K562 (cell line): ENCODE measurements at places on chromosomes 7 and 10. TPM values are rescaled to one million over a fixed set of nuclear protein-coding genes. Genes with fewer than 3 reads are reported as not detected.

GRCh38 chr7:93178213-93178612 lies 30.0 kb upstream of the SAMD9L start:
- DNase-seq = no peak

GRCh38 chr10:130956251-130956650 lies 355.3 kb downstream of the TCERG1L start:
- no peak for DNase-seq

DNA sequence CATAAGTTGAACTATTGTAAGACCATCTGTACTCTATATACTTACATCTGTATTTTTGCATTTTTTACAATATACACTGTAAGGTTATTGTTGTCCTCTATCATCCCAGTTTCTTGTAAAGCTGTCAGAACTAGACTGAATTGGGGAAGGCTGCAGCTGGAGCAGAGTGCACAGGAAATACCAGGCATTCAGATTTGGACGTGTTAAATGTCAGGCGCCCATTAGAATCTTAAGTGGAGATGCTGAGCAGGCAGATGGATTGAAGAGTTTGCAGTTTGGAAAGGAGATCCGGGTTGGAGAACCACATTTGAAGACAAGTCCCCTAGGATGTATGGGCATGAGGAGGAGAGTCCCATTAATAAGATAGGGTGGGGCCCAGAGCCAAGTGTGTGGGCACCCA lies 40.4 kb downstream of the MTURN start:
- DNase-seq = no peak

GRCh38 chr7:15323550-15323949 lies 238.3 kb downstream of the AGMO start:
- no peak for DNase-seq

DNA sequence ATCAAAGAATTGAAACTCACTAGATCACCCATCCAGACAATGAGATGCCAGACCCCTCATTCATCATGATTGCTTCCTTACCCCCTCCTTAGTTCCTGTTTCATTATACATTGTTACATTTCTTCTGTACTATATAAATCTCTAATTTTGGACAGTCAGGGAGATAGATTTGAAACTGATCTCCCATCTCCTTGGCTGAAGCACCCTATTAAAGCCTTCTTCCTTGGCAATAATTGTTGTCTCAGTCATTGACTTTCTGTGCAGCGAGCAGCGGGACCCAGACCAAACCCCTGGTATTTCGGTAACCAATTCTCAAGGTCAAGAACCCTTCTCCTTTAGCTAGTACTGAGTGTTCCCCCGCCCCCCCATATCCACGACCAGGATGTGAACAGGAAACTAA lies 100.2 kb downstream of the ABLIM1 start:
- DNase-seq = no peak

- DNase-seq = no peak
Observed at GRCh38 chr10:24393201-24393600, 184.3 kb downstream of the KIAA1217 start.

DNA sequence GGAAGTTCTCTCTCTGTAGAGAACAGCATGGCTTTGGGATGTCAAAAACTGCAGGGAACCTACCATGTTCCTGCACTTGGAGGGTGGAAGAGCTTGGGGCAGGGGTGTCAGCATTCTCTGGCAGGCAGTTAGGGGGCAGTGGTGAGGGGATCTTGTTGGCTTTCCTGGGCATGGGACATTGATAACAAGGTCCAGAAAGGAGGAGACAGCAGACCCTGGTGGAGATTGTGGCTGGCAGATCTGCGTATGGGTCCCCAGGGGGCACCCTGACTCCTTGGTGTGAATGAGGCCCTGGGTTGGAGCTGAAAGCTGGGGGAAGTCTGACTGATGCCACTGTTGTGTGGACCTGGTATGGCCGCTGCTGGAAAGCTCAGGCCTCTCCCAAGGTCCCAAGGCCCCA lies 22.9 kb upstream of the CAMK2B start:
- DNase-seq = peak; percentile 12

GRCh38 chr10:89299031-89299430 lies 2.8 kb upstream of the IFIT2 start:
- no peak for DNase-seq

GRCh38 chr7:4015996-4016395 lies 666.1 kb upstream of the FOXK1 start:
- DNase-seq = no peak

GRCh38 chr10:110843031-110843430 lies 28.7 kb upstream of the PDCD4 start:
- DNase-seq = no peak

- no peak for DNase-seq
Observed at GRCh38 chr7:156064971-156065386, 252.7 kb upstream of the SHH start.

IFIT1B gene
- total RNA-seq = not detected in 2 replicates

DNA sequence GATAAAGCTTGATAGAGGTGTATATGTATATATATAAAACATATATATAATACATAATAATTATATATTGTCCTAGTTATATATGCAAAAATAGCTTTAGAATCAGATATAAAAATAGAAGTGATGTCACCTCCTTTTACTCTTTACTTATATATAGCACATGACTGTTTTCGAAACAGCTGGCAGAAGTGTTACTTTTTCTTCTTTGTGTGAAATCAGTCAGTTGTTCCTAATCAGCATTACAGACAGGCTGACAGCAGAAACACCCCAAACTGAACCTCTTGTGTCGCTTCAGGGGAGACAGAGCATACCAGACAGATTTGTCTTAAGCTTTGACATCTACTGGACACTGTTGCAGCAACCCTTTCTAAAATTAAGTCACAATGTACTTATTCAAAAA lies 684.9 kb upstream of the CELF2 start:
- DNase-seq = no peak

GARIN1A gene
- total RNA-seq = 0.25 TPM in 1 of 2 replicates, not detected in the other

TMEM140 gene
- 0.29 and 0.33 TPM in 2 replicates for total RNA-seq

GRCh38 chr10:99368646-99369045 lies 39.5 kb downstream of the CNNM1 start:
- DNase-seq = no peak

ATG9B gene
- total RNA-seq = 2.2 and 4.7 TPM in 2 replicates

EPDR1 gene
- 0.11 and 0.22 TPM in 2 replicates for total RNA-seq

VENTX gene
- total RNA-seq = 0.55 and 0.69 TPM in 2 replicates

DNA sequence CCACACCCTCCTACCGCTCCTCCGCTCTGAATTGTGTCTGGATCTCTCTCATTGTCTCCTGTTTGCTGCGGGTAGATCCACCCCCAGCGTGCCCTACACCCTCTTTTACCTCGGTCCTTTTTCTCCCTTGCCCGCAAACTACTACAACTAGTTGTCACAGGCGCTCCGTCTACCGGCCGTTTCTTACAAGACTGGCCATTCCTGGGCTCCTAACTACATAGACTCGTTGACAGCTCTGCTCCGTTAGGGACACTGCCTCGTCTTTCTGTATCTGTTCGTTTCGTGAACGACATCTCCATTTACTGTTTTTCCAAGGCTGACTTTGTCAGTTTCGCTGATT lies 786 bp downstream of the TAF3 start:
- peak; percentile 49 for DNase-seq

PPP1R3C gene
- 0.24 TPM in 1 of 2 replicates, not detected in the other for total RNA-seq

EBLN1 gene
- 0.95 and 1.1 TPM in 2 replicates for total RNA-seq

- DNase-seq = no peak
Observed at GRCh38 chr10:71209352-71209715, 3.0 kb upstream of the UNC5B start.

DNA sequence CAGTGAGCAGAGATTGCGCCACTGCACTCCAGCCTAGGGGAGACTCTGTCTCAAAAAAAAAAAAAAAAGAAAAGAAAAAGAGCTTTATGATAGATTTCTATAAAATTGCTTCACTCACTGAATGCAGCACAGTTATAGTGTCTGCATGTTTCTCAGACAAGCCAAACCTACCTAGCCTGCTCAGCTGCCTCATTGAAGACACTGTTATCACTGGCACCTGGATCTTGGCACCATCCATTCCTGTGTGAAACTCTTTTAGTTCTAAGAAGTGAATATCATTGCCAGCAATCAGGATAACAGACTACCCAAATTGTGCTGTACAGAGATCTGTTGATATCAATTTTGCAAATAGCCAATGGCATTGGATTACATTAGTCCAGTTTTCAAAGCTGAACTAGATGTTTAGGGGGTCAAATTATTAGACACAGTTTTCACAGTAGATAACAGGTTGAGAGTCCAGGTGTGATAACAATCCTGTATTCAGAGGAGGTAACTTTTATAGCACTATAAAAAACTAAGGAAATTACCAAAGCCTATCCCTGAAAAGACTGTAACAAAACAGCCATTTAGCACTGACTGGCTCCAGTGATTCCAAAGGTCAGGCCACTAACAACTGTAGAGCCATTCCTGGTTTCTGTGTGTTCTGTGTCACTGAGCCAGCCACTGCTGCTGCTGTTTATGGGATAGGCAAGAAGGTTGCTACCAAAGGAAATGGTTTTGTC lies 17.1 kb downstream of the PDSS1 start:
- DNase-seq = no peak

SLC13A4 gene
- 0.60 and 0.66 TPM in 2 replicates for total RNA-seq

ADRB1 gene
- 0.07 and 0.11 TPM in 2 replicates for total RNA-seq

GRCh38 chr7:87543623-87544022 lies 57.1 kb downstream of the ABCB1 start:
- no peak for DNase-seq

GRCh38 chr7:28815928-28816373 lies 142.2 kb downstream of the TRIL start:
- no peak for DNase-seq

DNA sequence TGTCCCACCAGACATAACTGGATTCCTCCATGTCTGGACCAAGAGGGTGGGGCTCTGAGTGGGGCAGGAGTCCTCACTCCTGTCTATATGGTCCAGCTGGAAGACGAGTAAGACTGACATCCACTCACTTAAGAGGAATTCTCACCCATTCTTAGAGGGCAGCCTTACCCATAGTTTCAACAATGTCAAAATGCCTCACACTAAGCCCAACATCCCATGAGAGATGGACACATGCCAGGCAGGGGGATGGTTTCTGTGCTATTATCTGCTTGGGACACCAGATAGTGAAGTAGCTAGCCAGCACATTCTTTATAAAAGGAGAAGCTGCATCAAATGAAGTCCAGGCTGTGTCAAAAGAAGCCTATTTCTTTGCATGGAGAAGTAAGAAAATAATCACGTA lies 4.7 kb upstream of the LANCL2 start:
- DNase-seq = no peak

DNA sequence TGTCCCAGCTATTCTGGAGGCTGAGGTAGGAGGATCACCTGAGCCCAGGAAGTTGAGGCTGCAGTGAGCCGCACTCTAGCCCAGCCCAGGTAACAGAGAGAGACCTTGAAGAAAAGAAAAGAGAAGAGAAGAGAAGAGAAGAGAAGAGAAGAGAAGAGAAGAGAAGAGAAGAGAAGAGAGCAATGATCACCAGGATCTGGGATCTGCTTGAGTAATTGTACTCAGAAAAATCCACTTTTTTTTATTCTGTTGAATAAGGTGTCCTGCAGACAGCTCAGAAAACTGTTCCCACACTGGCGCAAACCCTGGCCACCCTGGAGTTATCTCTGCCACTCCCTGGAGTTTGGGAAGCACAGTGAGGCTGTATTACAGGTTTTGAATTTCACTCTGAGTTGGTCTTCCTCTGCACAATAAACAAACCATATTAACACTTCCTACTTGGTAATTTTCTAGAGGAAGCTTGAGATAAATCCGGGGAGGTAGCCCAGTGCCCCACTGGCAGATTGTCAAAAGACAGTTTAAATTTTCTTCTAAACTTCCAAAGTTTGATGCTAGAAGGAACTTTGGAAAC lies 9.6 kb upstream of the OAT start:
- no peak for DNase-seq

FAM25C gene
- total RNA-seq = not detected in 2 replicates
